Pulmonary artery endothelial cell (primary cell): ENCODE measurements at places on chromosomes 13 and 19.

- DNase-seq: no peak
Measured at GRCh38 chr19:3792114-3792513, 5.9 kb upstream of the MATK start.

- DNase-seq: no peak
Measured at GRCh38 chr13:110456550-110456949, 105.0 kb downstream of the RAB20 start.

DNA sequence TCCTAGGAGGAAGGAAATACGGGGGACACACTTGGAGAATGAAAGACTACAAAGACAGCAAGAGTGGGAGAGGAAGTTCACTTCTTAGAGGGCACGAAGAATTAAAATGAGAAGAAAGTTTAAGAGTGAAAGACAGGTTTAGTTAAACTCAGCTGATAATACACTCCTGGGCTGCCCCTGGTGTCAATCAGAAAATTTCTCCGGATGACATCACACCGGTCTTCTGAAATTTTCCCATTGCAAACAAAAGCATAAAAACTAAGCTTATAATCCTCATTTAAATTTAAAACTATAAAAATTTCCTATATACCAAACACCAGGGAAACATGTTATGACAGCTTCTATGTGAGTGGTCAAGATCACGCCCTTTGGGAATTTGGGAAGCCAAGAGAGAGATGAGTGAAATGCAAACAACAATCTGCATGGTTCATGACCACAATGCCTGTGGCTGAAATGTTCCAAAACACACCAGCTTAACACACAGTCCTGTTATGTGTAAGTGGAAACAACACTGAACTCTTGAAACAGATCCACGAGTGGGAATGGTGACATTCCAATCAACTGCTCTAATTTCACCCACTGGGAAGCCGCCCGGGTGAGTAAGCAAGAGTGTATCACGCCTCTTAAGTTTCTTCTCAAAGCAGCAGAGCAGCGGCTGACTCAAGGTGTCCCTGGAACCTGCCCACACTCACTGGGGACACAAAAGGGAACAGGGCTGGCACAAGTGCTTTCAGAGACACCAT, 49.0 kb downstream of the BRD4 start:
- no peak for DNase-seq

DNA sequence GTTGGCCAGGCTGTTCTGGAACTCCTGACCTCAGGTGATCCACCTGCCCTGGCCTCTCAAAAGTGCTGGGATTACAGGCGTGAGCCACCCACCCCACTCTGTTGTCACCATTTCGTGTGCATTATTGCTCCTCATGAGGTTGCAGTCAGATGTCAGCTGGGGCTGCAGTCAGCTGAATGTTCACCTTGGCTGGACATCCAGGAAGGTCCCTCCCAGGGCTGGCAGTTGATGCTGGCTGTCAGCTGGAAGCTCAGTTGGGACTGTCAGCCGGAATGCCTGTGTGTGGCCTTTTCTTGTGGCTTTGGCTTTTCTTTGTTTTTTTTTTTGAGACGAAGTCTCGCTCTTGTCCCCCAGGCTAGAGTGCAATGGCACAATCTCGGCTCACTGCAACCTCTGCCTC, 6.6 kb downstream of the MEGF8 start:
- DNase-seq: no peak

DNA sequence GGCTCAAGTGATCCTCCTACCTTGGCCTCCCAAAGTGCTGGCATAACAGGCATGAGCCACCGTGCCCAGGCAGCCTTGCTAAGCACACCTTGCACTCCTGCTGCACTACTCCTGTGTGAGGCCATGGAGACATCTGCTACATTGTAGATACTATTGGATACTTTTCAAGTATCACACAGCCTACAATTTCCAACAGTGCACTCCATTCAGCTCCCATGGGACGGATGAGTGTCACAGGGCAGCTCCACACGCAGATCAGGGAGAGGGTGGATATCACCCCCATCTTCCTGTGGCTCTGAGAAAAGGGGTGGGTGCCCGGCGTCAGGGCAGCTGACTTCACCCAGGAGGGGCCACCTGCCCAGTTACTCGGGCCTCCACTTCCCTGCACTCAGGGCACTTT, 39.1 kb upstream of the CCNE1 start:
- no peak for DNase-seq

- no peak for DNase-seq
Measured at GRCh38 chr19:4539693-4540581, at the start of gene LRG1. Gene LRG1 (minus strand): TSS chr19:4540036. CDS start chr19:4540013, 23 bp downstream.

DNA sequence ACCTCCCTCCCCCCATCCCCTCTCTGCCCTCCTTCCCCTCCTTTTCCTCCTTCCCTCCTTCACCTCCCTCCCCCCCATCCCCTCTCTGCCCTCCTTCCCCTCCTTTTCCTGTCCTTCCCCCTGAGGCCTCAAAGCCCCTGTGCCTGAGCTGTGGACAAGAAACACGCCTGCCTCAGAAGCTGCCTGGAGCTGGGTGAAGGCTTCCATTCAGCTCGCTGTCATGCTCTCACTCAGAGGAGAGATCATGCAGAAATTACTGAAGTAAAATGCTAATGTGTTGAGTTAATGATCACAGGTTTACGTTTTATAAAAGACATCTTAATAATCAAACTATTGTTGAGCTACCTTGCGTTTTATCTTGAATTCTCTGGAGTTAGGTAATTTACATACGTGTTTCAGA, 114.5 kb downstream of the ATP11A start:
- DNase-seq: no peak

- DNase-seq: no peak
Measured at GRCh38 chr13:110881839-110882627, 32.8 kb downstream of the ANKRD10 start.

GRCh38 chr13:21055511-21056045, 5.8 kb downstream of the LATS2 start:
- DNase-seq: no peak

DNA sequence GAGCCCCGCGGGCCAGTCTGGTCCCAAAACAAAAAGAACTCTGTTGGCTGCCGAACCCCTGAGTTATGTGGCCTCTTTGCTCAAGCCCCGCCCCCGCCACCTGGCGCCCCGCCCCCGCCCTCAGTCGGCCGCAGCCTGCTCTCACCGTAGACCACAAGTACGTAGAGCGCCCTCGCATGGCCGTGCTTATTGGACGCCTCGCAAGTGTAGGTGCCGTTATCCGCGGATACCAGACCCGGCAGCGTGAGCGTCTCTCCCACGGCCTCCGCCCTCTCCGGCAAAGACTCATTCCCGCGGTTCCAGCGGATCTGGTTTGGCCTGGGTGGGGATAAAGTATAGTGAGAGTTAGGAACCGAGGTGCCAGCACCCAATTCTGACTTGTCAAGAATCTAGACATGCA, 5.5 kb upstream of the ZNF428 start:
- DNase-seq: no peak
